Muscle of back (tissue), 13 donors: ENCODE measurements at places on chromosomes 6 and 20. TPM values are rescaled to one million over a fixed set of nuclear protein-coding genes. Genes with fewer than 3 reads are reported as not detected.
A peak's percentile ranks its signal among the peaks of the same experiment; 100 is the strongest.

- DNase-seq, result no peak
These were observed 75.8 kb downstream of the TMEM170B start for GRCh38 chr6:11613336-11613735.

RXRB gene
- 38.0 TPM for polyA plus RNA-seq

GRCh38 chr6:14436592-14437132, 319.1 kb downstream of the CD83 start:
- no peak for DNase-seq

- DNase-seq, result no peak
These were observed 3.3 kb upstream of the TMEM14A start for GRCh38 chr6:52667572-52667971.

LPIN3 gene
- 3.2 TPM for polyA plus RNA-seq

- DNase-seq, result peak; percentile 51
These were observed 167.8 kb upstream of the UST start for GRCh38 chr6:148578837-148579565.

DNA sequence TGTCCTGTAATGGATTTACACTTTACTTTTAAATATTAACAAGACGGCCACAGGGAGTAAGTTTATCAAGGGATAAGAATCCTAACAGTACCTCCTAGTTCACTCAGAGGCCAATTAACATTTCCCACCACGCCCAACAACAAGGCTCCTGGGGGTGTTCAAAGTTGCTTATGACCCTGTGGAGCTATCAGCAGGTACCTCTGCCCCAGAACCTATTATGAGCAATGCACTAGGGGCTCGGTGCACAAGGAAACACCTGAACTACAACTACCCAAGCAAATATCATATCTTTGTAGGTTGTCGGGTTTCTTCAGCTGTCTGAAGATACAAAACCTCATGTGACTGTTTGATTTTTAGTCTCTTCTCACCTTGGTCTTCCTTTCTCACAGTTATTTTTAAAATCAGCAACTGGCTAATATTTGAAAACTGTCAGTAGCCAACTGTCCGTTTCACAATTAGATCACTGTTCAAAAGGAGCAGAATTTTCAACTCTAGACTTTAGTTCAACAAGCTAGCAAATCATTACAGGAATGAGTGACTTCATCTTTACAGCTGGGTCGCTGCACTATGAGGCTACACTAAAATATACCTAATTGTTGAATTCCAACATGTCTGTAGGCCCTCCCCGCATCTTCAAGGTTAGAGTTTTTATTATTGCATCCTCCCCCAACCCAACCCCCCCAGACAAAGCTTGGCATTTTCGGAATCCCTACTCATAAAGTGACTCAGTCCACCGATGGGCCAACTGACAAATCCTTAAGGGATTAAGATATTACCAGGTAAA, 38.1 kb downstream of the B4GALT5 start:
- DNase-seq, result no peak

GRCh38 chr20:57342829-57343228, 8.2 kb upstream of the RAE1 start:
- DNase-seq, result no peak

DNA sequence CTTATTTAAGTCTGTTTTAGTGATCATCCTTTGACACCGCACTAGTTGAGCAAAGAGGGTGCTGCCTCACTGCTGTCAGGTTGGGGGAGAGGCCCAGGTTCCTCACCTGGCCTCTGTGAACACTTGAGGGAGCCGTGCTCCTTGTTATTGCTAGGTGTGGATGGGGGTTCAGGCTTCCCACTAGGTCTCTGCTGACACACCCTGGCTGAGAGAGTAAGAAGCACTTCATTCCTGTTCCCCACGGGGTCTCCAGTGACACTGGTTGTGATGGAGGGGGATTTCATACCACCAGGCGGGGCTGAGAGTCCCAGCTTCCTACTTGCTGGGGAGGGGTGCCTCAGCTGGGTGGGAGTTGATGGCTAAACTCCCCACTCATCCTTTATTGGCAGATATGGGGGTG, 11.1 kb upstream of the NOTCH4 start:
- no peak for DNase-seq

DNA sequence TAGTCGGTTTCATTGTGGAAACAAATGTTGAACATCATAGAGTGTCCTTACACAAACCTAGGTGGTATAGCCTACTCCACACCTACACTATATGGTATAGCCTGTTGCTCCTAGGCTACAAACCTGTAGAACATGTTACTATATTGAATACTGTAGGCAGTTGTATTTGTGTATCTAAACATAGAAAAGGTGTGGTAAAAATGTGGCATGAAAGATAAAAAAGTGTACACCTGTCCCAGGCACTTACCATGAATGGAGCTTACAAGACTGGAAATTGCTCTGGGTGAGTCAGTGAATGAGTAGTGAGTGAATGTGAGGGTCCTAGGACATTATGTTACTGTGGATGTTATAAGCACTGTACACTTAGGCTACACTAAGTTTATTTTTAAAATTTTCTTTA, 103.0 kb downstream of the ZFAND3 start:
- no peak for DNase-seq

CYP24A1 gene
- polyA plus RNA-seq, result 0.45 TPM

DNA sequence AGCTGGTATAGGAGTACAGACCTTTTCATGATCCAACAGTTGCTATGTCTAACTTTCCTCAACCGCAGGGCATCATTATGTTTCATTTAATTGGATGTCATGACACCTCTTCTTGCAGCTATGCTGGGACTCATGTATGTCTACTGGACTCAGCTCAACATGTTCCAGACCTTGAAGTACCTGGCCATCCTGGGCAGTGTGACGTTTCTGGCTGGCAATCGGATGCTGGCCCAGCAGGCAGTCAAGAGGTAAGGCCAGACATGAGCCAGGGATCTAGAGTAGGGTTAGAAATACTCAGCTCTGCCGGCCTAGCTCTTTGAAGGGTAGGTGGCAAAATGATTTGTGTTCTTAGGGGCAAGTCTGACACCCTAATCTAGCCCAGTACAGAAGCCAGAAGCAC, 25.2 kb downstream of the GHRH start:
- DNase-seq, result no peak

KCNK16 gene
- not detected for polyA plus RNA-seq

FAM162B gene
- polyA plus RNA-seq, result 7.6 TPM

DNA sequence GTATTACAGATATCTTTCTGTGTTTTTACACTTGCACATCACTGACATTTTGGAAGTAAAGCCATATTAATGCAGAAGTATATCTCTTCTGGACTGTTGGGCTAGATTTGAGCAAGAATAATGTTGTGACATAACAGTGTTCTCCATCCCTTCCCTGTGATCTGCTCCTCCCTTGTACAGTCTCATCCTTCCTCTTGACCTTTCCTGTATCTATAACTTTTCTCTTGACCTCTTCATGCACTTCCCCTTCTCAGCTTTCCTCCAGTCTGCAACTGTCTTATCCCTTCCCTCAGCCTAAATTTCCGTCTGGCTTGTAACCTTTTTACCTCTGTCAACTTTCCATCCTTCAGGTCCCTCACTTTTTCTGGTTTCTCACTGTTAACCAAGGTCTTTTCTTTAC, 29.8 kb downstream of the NCOA3 start:
- no peak for DNase-seq
